ENCODE measurements at places on chromosomes 5 and 9.

GRCh38 chr9:133023117-133023890, 7.5 kb upstream of the GTF3C5 start:
- no peak for DNase-seq

DNA sequence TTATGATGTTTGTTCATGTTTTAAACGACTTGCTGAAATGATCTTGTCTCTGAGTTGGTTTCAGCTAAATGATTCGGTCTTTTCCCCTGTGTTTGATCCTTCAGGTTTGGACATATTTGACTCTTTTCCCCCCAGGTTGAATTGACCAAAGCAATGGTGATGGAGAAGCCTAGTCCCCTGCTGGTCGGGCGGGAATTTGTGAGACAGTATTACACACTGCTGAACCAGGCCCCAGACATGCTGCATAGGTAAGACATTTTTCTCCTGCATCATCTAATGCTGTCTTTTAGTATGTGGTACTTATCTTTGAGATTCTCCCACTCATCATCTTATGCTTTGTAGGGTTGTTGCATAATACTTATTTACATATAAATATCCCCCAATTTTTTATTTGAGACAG, 14.7 kb downstream of the G3BP1 start:
- no peak for DNase-seq

- DNase-seq = no peak
These were observed 336.0 kb downstream of the PDE4D start for GRCh38 chr5:59557572-59557971.

GRCh38 chr9:24616863-24617262, 71.2 kb upstream of the IZUMO3 start:
- no peak for DNase-seq

DNA sequence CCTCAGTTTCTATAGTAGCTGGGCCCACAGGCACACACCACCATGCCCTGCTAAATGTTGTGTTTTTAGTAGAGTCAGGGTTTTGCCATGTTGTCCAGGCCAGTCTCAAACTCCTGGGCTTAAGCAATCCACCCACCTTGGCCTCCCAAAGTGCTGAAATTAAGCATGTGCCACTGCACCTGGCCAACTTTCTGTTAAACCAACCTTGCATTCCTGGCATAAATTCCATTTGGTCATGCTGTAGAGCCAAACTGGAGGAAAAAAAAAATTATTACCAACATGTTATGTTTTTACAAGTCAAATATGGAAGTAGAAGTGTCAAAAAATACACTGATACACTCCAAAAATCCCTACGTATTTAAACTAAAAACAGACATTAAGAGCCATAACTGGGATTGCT, 54.1 kb downstream of the ERMP1 start:
- no peak for DNase-seq

GRCh38 chr9:127543221-127543620, 68.9 kb upstream of the STXBP1 start:
- no peak for DNase-seq

GRCh38 chr9:130770679-130771442, 64.2 kb upstream of the ABL1 start:
- DNase-seq = peak; percentile 55

DNA sequence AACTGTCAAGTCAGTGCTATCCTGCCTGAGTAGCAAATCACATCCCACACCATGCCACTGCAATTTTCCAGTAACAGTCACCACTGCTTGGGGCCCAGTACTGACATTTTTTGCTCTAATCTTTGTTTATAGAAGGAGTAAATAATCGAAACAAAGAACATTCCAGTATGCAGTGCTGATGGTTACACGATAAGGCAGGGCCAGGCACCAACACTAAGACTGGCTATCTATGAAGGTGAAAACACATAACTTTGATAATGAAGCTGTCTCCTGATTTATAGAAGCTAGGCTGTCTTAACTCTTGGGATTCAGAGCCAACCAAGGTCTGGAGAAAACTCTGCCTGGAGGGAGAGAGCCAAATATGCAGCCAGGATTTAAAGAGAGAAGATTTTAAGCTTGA, 365.3 kb downstream of the BNC2 start:
- no peak for DNase-seq

GRCh38 chr5:118293378-118293777, 695.0 kb downstream of the DTWD2 start:
- no peak for DNase-seq

DNA sequence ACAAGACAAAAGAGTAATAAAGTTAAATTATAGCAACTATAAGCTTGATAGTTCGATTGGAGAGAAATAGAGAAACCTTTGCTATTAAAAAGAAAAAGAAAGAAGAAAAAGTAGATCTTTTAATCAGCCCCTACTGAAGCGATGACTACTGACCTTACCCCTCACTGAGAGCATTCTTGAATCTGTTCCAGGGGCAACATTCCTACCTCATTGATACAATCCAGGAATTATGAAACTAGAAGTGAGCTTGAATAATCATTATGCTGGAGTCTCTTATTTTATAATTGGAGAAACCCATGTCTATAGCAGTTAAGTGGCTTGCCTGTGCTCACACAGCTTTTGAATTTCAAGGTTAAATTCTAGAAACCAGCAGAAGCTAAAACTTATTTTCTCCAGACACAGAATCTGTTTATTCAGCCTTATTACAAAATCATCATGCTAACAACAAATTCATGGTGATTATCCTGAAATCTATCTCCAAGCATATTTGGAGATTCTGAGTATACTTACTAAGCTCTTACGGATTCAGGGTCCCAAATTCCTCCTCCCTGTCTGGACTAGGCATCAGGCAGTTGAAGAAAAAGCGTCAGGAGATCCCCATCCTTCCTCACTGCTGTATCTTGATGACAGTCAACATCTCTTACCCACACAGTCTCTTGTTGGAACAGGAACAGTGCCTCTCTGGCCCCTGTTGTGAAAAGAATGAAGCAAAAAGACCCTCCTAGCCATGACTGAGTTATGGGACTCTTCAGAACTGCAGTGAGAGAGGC, 547.6 kb upstream of the WWC1 start:
- no peak for DNase-seq

DNA sequence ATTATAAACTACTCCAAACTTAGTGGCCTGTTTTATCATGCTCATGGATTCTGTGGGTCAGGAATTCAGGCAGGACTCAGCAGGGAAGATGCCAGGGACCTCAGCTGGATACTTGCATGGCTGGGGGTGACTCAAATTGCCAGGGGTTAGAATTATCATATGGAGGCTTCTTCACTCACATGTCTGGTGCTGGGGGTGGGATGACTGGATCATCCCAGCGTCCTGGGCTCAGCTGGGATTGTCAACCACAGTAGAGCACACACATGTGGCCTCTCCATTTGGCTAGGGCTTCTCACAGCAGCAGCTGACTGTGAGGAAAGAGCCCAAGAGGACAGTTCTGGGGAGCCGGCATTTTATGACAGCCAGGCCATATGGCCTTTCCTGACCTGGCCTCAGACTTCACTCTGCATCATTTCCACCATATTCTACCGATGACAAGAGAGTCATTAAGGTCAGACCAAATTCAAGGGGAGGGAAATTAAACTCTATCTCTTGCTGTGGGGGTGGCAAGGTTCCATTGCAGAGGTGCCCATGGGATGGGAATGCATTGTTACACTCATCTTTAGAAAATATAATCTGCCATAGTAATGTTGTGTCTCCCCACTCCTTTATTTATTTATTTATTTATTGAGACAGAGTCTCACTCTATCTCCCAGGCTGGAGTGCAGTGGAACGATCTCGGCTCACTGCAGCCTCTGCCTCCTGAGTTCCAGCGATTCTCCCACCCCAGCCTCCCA, 5.2 kb upstream of the GRK6 start:
- no peak for DNase-seq

DNA sequence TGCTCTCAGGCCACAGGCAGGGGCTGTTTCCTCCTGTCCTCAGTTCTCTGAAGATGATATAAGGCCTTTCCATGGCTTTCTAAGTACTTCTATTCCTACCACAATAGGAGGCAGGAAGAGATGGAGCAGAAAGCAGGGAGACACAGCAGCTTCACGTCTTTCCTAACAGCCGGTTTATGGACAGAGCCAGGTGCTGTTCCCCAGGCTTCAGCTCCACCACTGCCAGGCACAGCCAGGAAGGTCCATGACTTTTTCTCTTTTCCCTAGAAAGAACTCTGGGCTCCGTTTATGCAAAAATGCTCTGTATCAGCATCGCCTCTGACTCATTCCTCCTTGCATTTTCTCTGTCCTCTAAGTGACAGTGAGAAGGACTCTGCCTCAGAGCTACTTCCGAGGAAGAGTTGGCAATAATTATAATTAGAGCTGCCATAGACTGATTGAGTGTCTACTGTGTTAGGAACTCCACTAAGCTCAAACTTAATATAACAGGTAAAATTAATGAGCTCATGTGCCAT, 478.5 kb downstream of the RASEF start:
- no peak for DNase-seq

- peak; percentile 43 for DNase-seq
These were observed 559 bp downstream of the ROR2 start for GRCh38 chr9:91949392-91949945.

DNA sequence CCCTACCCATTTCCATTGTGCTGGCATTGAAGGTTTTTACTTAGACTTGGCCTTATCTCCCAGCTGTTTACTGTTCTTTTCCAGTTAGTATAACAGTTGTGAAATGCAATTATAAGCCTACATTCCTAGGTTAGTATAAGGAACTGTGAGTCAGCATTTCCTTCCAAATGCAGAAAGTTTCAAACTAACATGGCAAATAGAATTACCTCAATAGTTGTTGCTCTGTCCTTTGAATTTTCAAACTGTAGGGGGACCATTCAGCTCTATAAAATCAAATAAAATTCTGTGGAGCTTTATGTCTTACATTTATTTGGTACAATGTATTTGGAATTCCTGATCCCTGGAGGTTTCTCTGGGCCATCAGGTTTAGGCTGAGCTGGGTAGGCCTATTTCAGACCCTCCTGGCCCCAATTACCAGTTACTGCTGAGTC, 47.2 kb downstream of the ARHGEF28 start:
- DNase-seq = no peak

DNA sequence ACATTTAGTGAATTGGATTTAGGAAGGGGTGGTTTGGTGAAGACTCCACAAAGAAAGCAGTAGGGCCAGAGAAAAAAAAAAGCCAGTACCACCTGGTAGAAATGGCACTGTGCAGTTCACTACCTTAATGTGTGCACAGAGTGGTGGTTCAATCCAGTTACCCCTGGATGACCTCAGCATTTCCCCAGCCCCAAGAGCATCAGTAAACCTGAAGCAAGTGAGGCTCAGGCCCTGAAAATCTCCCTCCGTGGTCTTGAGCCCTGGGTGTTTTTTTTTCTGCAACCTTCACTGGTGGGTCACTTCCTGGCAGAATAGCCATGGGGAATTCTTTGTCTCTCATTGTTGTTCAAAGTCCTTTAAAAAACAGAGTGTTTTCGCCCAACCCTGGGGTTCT, 202.9 kb downstream of the GADD45G start:
- no peak for DNase-seq

DNA sequence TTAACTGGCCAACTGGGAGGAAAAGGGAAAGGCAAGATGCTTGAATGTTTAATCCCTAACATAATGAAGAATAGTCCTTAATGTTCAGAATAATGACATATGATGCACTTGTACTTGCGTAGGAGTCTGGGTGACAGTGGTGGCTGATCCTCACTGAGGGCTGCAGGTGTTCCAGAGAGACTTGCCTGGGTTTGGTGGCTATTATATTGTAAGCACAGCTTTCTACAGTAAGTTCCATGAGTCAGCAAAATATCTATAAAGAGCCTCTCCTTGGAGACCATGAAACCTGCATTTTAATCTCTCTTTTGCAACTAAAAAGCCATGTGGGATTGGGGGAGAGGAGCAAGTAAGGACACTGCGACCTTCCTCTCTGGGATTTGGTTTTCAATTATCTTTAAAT, 1.9 kb upstream of the NPR2 start:
- no peak for DNase-seq

- DNase-seq = no peak
These were observed 160.9 kb upstream of the NR3C1 start for GRCh38 chr5:143564417-143564816.

DNA sequence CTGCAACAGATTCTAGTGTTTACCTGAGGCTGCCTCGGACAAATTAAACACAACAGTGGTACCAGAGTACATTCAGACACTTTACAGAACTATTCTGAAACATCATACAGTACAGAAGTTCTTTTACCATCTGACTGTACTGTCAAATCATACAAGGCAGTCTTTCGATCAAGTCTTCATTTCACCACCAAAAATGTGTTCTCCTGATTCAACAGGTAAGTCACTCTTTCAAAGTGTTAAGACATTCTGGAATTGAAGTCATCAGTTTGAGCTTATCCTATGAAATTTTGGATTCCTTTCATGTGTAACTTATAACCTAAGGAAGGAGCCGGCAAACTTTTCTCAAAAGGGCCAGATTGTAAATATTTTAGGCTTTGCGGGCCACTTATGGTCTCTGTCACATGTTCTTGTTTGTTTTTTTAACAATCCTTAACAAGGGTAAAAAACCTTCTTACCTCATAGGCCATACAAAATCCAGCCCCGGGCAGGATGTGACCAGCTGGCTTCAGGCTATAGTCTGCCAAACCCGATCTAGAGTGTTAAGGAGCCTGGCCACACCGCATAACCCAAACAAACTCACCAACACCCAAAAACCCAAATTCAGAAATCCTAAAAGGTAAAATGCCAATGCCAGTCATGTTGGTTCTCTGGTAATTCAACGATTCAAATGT, 151.6 kb downstream of the DENND1A start:
- DNase-seq = no peak

GRCh38 chr5:36950586-36951457, 74.3 kb downstream of the NIPBL start:
- DNase-seq = no peak

GRCh38 chr5:167816354-167816753, 475.1 kb upstream of the WWC1 start:
- DNase-seq = no peak

GRCh38 chr9:107438211-107439031, 51.1 kb downstream of the KLF4 start:
- peak; percentile 67 for DNase-seq

GRCh38 chr5:132887283-132887682, 13.8 kb downstream of the LEAP2 start:
- no peak for DNase-seq

DNA sequence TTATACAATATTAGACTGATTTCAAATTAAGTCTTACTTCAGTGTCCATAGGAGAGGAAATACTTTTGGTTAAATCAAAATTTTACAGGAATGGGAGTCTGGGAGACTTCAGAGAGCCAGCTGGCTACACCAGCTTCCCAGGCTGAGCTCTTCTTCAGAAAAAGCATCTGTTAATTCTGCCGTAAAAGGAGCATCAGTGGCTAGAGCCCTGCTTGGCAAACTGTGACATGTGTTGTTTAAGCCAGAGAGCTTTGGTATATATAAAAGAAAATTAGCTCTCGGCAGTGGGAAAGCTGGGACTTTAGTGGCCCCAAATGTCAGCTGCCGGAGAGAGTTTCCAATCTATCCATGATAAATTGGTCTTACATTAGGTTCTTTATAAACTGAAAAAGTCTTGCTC, 378.8 kb upstream of the TUSC1 start:
- DNase-seq = no peak

DNA sequence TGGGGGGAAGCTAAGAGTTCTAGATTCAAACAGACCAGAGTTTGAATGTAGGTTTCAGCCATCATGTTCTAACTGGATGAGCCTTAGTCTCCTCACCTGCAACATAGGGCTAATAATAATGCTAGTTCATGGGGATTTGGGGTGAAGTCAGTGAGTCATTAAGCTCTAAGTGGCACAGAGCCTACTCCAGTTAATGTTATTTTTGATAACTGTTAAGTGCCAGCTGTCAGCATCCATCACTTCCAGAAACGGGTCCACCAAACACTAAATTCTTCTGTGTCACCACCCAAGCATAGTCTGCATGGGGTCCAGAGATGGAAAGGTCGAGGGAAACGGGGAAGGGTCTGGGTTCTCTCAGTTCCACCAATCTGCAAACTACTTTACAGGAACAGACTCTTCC, 1.8 kb upstream of the TSC1 start:
- no peak for DNase-seq

All from iPS-NIHi11 (cell line).